ENCODE measurements at places on chromosomes 13 and 19.

GRCh38 chr19:1447944-1448343, 2.0 kb upstream of the APC2 start:
- no peak for DNase-seq

GRCh38 chr13:32135655-32136054, 104.1 kb downstream of the FRY start:
- no peak for DNase-seq

- no peak for DNase-seq
Measured at GRCh38 chr13:111911754-111912452, 155.0 kb upstream of the SOX1 start.

DNA sequence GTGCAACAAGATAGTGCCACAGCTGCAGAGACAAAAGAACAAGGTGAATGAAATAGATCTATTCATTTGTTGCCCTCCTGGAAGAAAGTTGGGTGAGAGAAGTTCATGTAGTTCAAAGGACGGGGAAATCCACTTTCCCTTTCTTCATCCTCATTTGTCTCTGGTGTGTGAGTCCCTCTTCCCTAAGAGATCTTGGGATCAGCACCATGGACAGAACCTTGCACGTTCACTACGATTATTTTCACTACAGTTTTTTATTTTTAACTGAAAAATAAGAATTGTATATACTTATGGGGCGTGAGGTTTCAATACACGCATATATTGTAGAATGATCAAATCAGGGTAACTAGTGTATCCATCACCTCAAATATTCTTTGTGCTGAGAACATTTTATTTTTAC, 29.2 kb downstream of the NLRP5 start:
- DNase-seq: no peak

DNA sequence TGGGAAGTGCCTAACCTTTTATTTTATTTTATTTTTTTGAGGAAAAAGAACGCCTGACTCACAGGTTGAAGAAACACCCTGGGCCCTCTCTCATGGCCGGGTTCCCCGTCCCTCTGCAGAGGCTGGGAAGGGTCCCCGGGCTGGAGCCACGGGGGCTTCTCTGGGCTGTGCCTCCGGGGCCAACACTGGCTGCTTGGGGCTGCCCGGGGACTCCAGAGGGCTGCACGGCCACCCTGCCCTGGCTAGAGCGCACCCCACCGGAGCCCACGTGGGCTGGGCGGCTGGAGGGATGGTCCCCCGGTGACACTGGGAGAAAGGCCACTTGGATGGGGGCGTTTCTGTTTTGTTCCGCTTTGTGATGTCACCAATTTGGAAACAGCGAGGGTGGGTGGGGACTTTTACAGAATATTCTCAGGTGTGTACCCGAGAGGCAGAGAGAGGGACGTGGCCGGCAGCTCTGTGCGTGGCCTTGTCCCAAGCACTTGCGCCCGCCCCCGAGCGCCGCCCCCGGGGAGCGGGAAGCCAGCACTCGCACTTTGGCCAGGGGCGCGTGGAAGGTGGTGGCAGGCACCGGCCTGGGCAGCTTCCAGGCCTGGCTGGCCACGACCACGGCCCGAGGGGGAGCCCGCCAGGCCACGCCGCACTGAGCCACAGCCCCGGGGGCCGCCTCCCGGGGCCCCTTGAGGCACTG, 13.9 kb upstream of the GNA15 start:
- no peak for DNase-seq

DNA sequence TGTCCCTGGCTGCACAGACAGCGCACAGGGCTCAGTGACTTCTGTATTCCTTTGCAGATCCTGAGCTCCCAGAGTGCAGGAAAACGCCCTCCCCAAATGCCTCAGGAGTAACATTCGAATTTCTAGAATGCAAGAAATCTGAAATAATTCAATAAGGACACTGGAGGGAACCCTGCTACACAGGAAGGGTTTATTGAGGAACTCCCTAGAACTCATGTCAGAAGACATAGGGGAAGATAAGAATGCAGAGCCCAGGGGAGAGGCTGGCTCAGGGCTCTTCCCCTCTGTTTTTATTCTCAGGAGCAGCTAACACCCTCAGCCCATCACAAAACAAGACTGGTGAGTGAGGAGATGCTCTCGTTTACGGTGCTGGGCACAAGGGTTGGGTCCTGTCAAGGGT, 6.8 kb downstream of the LILRA1 start:
- DNase-seq: no peak

- no peak for DNase-seq
Measured at GRCh38 chr19:37304190-37304883, 66.6 kb upstream of the ZNF527 start.

- DNase-seq: no peak
Measured at GRCh38 chr13:24237356-24237755, 72.0 kb upstream of the C1QTNF9 start.

GRCh38 chr13:58397596-58398387, 766.2 kb downstream of the PCDH17 start:
- DNase-seq: no peak

DNA sequence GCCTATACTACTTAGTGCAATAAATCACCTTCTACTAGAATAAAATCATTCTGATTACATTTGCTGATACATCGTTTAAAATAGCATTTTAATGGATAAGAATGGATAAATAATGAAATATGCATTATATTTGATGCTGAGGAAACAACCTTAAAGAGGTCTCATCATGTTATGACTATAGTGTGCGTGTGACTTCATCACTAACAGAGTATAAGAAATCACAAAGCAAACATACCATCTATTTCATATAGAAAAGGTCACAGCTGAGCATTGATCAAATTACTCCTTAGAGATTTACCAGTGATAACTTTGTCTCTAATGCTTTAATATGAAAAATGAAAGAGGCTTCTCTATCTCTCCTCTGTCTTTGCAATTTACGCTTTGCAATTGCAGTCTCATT, 1620.3 kb upstream of the SLC10A2 start:
- no peak for DNase-seq

GRCh38 chr19:12194827-12195731, 32.2 kb downstream of the ZNF136 start:
- DNase-seq: peak; percentile 39

DNA sequence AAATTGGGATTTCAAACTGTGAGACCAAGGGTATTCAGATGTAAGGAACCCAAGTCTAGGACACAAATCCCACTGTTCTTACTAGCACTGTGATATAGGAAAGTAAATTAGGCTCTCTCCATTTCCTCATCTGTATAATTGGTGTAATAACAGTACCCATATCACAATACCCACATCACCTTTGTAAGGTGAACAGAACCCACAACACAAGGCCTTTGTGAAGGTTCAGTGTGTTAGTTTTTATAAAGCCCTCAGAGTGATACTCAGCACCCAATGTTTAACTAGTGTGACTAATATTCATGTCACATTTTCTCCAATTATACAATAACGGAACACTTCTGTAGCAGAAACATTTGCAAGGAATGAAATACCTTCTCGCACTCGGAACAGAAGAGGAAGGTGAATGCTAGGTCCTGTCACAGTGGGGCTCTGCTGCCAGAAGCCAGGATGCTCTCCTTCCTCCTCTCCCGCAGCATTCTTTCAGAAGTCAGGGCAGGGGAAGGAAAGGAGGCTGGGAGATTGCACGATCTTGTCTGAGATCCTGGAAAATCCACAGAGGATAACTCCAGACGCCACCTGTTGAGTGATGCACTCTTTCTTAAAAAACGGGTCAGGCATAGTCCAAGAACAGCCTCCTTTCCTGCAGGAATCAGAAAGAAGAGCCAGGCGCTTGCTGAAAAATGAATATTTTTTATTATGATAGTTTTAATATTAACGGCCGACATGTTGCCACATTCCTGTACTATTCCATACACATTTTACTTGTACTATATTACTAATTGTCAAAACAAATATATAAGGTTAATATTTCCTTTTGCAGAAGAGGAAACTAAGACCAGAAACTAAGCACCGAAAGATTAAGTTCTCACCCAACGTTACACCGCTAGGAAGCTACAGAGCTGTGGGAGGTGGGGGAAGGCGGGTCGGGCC, 762 bp downstream of the ZNF45 start:
- no peak for DNase-seq

DNA sequence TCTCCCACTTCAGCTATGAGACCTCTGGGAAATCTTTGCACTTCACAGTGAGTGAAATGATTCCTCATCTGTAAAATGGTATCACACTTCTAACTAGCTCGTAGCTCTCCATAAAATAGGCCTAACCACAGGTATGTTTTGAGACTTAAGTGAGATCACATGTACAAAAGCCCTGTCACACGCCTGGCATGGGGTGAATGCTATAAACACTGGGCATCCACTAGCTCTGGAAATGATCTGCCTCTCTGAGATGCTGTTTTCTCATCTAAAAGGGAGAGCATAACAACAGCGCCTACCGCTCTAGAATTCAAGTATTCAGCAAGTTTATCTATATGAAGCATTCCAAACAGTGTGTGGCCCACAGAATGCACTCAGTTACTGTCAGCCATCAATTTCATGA, 2.2 kb downstream of the AKT2 start:
- DNase-seq: no peak

GRCh38 chr19:32599736-32600157, 18.8 kb downstream of the PDCD5 start:
- DNase-seq: no peak
